Pulmonary artery endothelial cell (primary cell): ENCODE measurements at places on chromosomes 1 and 21. TPM values are rescaled to one million over a fixed set of nuclear protein-coding genes. Genes with fewer than 3 reads are reported as not detected.

DNA sequence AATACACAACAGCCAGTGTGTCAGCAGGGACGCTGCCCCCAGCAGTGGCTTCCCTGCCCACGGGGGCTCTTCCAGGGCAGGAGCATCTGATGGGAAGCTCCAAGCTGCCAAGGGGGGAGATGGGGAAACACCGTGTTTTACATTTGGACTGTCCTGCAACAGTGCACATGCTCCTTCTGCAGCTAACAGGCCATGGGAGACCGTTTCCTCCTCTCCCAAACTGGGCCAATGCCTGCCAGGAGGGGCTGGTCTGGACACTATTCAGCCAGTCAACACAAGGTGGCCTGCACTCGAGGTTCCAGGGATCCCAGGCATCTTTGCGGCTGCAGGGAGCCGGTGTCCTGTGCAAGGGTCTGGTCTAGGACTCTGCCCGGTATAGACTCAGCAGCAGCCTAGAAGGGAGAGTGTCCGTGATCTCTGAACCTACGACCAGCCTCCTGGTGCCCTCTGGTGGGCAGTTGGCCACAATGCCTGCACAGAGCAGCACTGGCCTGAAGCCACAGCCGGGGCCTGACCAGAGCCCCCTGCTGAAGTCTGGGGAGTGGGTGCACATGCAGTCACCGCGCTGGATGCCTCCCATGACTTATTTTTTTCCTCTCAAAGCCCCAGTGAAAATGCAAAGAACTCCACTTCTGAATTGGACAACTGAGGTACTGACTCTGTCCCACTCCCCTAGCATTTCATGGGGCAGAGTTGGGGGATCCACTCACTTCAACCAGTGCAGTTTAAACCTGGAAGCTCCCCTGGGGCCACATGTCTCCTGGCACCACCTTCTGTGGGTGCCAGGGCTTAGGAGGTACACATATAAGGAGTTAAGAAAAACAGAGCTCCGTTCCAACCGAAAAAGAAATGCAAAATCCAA, 33.3 kb downstream of the RCC2 start:
- peak; percentile 17 for DNase-seq

GRCh38 chr21:30337772-30338171, 278 bp upstream of the KRTAP27-1 start:
- no peak for DNase-seq

DNA sequence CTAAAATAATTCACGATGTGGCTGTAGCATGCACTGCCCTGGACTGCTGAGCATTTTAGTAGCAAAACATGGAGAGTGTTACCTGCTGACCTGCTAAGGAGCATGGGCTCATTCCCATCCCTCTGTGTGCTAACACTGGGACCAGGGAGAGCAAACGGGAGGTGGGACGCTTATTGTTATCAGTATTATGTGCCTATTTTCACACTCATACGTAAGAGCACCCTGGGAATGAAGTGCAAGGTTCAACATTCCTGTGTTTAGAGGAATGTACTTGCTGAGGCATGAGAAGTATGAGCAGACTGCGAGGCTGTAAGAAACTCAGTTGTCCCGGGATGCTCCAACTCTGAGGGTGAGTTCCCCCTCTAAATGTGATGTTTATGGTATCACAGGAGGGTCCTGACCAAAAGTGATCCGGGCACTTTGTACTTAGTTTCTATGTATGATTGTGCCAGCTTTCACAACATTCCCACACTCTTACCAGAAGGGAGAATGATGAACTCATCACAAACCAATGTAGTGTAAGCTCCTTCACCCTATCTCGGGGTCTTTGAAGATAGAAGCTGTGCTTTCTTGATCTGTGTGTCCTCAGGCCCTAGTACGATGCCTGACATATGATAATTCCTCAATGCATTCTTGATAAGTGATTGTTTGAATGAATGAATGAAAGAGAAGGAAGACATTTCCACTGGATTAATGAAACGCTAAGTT, 164.8 kb downstream of the KCNJ6 start:
- no peak for DNase-seq

- no peak for DNase-seq
Observed at GRCh38 chr1:102466487-102466886, 469.8 kb upstream of the OLFM3 start.

- no peak for DNase-seq
Observed at GRCh38 chr1:226826479-226827261, 43.7 kb upstream of the PSEN2 start.

GRCh38 chr1:41345434-41346075, 15.7 kb upstream of the FOXO6 start:
- no peak for DNase-seq

GRCh38 chr1:117959364-117959763, 29.8 kb downstream of the WDR3 start:
- no peak for DNase-seq

DNA sequence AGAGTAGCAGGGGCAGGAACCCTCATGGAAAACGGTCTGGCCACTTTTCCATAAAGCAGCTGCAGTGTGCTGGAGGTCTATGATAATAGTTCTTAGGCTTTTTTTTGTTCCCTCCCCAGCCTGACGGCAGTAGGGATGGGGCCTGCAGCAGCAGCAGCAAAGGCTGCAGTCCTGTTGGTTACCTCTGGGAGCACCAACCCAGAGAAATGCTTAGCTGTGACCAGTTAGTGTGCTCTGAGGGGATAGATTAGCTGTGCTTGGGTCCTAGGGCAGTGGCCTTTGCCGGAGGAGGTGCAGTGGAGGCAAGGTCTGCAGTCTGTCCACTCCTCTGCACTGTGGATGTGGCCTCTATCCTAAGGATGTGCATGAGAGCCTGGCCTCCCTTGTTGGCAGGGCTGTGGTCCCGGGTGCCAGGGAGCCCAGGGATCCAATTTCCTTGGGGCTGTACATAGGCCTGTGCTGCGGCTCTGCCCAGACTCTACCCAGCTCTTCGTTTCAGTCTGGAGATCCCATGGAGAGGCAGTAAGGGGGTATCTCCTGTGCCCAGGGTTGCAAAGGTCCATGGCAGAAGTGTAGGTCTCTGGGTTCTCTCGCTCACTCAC, 322.7 kb downstream of the PTBP2 start:
- DNase-seq, result no peak

DNA sequence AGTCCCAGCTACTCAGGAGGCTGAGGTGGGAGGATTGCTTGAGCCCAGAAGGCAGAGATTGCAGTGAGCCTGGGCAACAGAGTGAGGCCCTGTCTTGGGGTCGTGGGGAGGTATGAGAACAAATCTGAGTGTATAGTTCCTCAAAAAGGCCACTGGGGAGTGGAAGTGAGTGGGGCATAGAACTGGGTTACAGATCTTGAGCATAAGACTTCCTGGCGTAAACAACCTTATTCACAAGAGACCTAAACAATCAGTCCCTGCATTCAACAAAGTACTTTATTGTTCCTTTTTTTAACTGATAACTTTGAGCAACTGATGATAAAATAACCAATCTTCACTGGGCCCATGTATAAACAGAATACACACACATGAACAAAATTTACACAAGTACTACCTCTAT, 72.7 kb upstream of the MUTYH start:
- no peak for DNase-seq

- no peak for DNase-seq
Observed at GRCh38 chr1:233639611-233640010, 25.7 kb downstream of the KCNK1 start.

DNA sequence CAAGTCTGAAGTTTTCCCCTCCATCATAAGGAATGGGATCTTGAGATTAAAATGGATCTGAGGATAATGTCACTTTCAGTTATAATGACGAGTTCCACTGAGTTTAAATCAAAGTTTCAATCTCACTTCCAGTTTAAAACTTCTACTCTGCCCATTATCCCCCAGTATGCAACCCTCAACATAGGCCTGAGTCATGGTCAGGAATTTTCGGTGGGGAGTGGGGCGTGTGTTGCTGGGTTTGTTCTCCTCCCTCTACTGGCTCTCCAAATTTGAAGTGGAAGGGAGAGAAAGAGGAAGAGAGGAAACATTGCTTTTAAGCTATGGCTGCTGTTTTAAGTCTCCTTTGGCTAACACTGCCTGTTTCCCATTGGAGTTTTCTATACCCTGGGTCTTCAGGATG, 152.9 kb downstream of the TM2D1 start:
- no peak for DNase-seq

- DNase-seq, result no peak
Observed at GRCh38 chr1:64616039-64616438, 128.8 kb upstream of the RAVER2 start.

GRCh38 chr1:163737261-163737660, 415.5 kb downstream of the NUF2 start:
- DNase-seq, result no peak

DNA sequence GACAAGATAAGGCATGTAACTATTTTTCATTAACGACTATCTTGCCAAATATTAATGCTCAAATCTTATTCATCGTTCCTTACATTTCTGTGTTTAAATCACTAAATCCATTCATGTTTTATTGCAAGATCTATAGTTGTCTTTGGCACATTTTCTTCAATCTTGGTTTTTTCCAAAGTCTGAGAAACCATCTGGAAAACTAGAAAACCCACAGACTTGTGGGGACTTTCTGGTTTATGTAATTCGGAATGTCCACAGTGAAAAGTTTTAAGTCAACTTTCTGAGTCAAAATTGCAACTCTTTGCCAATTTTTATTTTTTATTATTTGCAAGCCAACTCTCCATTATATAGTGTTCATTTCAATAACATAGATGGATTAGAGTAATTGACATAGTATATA, 520.8 kb upstream of the ADAMTS5 start:
- DNase-seq, result no peak

- no peak for DNase-seq
Observed at GRCh38 chr1:61056573-61057439, 25.6 kb upstream of the NFIA start.

- DNase-seq, result no peak
Observed at GRCh38 chr1:228408041-228408868, 1.6 kb upstream of the TRIM11 start.

DNA sequence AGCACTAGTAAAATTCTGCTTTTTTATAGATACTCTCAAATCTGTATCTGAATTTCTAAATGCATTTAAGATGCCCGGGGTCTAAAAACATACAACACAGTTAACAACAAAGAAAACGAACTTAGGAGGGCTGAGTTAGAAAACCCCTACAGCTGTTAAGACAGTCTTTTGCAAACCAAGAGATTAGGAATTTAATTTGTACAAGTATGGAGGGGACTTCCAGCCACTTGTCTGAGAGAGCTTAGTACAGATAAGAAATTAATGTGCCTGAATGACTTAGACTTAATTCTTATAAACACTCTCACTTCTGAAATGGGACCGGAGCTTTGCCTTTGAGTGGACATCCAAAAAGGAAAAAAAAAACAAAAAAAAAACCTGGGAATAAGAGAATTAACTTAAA, 61.6 kb downstream of the SMYD3 start:
- no peak for DNase-seq

GRCh38 chr21:31410499-31411131, 66.6 kb upstream of the TIAM1 start:
- DNase-seq, result no peak

DNA sequence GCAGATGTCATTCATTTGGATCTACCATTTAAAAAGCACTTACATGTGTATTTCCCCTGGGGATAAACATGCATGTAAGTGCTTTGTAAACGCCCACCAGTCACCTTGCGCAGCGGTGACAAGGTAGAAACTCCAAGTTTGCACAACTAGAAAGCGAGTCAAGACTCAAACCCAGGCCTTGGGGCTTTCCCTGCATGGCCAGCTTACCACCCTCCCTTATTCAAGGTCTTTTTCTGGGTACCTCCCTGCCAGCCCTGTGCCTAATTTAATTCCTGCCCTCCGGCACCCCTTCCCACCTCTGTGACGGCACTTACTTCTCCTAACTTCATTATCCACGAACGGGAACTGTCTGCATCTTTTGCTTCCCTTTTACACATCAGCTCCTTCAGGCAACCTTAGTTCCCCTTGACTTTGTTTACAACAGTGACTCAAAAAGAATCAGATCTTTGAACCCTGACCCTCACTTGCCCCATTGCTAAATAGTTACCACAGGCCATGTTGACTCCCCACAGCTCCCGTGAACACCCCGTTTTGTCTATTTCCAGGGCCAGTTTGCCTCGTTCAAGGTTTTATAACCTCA, 138.3 kb upstream of the ETS2 start:
- DNase-seq, result no peak

GRCh38 chr1:187078321-187078720, 249.6 kb downstream of the PLA2G4A start:
- DNase-seq, result no peak

- no peak for DNase-seq
Observed at GRCh38 chr1:60942291-60942690, 140.1 kb upstream of the NFIA start.

DNA sequence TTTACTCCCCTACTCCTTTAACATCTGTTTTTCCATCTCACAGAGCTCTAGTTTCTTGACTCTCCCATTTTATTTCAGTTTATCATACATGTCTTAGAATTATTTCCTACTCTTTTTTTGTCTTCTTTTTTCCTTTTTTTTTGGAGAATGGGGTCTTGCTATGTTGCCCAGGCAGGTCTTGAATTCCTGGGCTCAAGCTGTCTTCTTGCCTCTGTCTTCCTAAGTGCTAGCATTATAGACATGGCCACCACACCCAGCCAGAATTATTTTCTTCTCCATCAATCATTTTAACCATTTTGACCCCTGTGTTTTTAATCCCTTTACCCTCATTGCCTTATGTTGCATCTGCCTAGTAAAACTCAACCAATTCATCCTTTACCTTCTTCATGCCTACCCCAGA, 123.2 kb upstream of the KIAA1614 start:
- DNase-seq, result no peak

- no peak for DNase-seq
Observed at GRCh38 chr1:57908147-57908890, 484.5 kb upstream of the DAB1 start.

- no peak for DNase-seq
Observed at GRCh38 chr1:109907190-109907774, 3.4 kb upstream of the CSF1 start.

Gene C1QB
- total RNA-seq, result not detected in 2 replicates

Gene FALEC
- 0.20 TPM in 1 of 2 replicates, not detected in the other for total RNA-seq

Gene ZNHIT6
- total RNA-seq, result 14.8 and 18.7 TPM in 2 replicates

Gene CD1B
- total RNA-seq, result not detected in 2 replicates

Gene VHLL
- total RNA-seq, result 0.13 TPM in 1 of 2 replicates, not detected in the other

Gene DNAJC6
- 2.5 and 9.4 TPM in 2 replicates for total RNA-seq

Gene CYP4A11
- total RNA-seq, result not detected in 2 replicates

Gene CFHR5
- not detected in 2 replicates for total RNA-seq

Gene CCDC190
- total RNA-seq, result 3.8 and 4.0 TPM in 2 replicates

Gene AK5
- total RNA-seq, result 2.5 and 5.9 TPM in 2 replicates

Gene CNR2
- total RNA-seq, result not detected in 2 replicates

Gene PRKAA2
- total RNA-seq, result 4.3 and 6.2 TPM in 2 replicates

Gene MROH9
- total RNA-seq, result not detected in 2 replicates

Gene TTC39A
- 1.1 and 1.2 TPM in 2 replicates for total RNA-seq

Gene PAQR6
- total RNA-seq, result 0.07 TPM in 2 replicates

Gene C1orf185
- total RNA-seq, result not detected in 2 replicates

Gene IL19
- not detected in 2 replicates for total RNA-seq

Gene LAMC2
- 13.0 and 24.1 TPM in 2 replicates for total RNA-seq

Gene GSTM3
- 25.0 and 57.0 TPM in 2 replicates for total RNA-seq

Gene ETV3L
- not detected in 2 replicates for total RNA-seq

Gene KPRP
- not detected in 2 replicates for total RNA-seq

Gene DAP3
- 56.5 and 58.7 TPM in 2 replicates for total RNA-seq

Gene TCP10L
- 0.25 TPM in 1 of 2 replicates, not detected in the other for total RNA-seq
